ENCODE measurements at places on chromosomes 13 and 19. TPM values are rescaled to one million over a fixed set of nuclear protein-coding genes. Genes with fewer than 3 reads are reported as not detected.

Gene ISYNA1
- total RNA-seq = 5.1 TPM

Gene ZNF154
- total RNA-seq = 27.9 TPM

Gene OCEL1
- total RNA-seq = 25.8 TPM

Gene SLC46A3
- total RNA-seq = 8.6 TPM

Gene SWSAP1
- total RNA-seq = 5.1 TPM

Gene CALR3
- total RNA-seq = not detected

DNA sequence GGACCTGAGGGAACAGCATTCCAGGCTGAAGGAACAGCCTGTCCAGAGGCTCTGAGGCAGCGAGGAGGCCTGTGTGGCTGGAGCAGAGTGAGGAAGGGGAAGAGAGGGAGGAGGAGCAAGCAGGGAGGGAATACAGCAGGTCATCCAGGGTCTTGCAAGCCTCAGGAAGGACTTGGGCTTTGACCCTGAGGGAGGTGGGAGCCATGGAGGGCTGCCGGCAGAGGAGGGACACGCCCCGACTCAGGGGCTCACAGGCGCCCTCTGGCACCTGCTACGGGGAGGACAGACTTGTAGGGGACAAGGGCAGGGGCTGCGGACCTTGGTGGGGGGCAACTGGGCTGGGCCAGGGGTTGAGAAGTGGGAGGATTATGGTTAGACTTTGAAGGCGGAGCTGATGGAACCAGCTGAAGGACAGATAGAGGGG lies 4.7 kb downstream of the TINCR start:
- H3K27me3 ChIP-seq = peaks cover 24% of the 10 kb centered on the region
- H3K36me3 ChIP-seq = no peaks in the 10 kb centered on the region
- no peak overlapping the region for H3K4me3 ChIP-seq
- no peaks in the 10 kb centered on the region for H3K4me1 ChIP-seq

DNA sequence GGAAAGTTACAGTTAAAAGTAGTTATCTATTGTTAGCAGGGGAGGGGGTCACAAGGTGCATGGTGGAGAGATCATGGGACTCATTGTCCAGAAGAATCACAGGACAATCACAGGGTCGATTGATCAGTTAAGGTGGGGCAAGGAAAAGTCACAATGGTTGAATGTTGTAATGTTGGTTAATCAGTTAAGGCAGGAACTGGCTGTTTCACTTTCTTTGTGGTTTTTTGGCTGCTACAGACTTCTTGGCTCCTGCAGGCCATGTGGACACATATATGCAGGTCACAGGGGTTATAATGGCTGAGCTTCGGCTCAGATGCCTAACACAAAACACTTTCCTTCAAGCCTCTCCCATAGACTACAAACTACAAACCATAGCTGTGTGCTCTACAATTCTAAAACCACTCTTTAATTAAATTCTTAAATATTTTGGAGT lies 6.9 kb upstream of the ZNF431 start:
- H3K4me1 ChIP-seq = no peaks in the 10 kb centered on the region
- H3K36me3 ChIP-seq = no peaks in the 10 kb centered on the region
- H3K27ac ChIP-seq = no peak overlapping the region

- H3K4me1 ChIP-seq = no peaks in the 10 kb centered on the region
- no peaks in the 10 kb centered on the region for H3K36me3 ChIP-seq
- H3K4me3 ChIP-seq = no peak overlapping the region
- H3K27ac ChIP-seq = no peak overlapping the region
- H3K27me3 ChIP-seq = no peaks in the 10 kb centered on the region
- DNase-seq = no peak
These were observed 263.9 kb downstream of the MZT1 start for GRCh38 chr13:72463561-72463960.

DNA sequence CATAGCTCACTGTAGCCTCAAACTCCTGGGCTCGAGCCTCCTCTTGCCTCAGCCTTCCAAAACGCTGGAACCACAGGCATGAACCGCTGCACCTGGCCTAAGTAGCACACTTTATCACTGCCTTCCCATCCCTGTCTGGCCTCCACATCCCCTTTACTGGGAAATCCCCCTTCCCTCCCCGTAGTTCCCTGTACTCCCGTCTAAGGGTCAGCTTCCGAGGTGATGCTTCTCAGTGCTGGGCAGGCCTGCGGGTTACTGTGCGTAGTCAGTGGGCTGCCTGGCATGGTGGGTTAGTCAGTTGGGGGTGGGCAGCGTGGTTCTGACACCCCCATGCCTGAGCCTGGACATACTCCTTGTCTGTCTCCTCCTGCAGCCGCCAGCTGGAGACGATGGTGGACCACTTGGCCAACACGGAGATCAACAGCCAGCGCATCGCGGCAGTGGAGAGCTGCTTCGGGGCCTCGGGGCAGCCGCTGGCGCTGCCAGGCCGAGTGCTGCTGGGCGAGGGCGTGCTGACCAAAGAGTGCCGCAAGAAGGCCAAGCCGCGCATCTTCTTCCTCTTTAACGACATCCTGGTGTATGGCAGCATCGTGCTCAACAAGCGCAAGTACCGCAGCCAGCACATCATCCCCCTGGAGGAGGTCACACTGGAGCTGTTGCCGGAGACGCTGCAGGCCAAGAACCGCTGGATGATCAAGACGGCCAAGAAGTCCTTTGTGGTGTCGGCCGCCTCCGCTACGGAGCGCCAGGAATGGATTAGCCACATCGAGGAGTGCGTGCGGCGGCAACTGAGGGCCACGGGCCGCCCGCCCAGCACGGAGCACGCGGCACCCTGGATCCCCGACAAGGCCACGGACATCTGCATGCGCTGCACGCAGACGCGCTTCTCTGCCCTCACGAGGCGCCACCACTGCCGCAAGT lies 8.4 kb downstream of the PLEKHF1 start:
- no peak for DNase-seq
- peaks cover 48% of the 10 kb centered on the region for H3K4me1 ChIP-seq
- H3K27me3 ChIP-seq = no peaks in the 10 kb centered on the region
- peak overlapping the region; percentile 61 for H3K4me3 ChIP-seq

DNA sequence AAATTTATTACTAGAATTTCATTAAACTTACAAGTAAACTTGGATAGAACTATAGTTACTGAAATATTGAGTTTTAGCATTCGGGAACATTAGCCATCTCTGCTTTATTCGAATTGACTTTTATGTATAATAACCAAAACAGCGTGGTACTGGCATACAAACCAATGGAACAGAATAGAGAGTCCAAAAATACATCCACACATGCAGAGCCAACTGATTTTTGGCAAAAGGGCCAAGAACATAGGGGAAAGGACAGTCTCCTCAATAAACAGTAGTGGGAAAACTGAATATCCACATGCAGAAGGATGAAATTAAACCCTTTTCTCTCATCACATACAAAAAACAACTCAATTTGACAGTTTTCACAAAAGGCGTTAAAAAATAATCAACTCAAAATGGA lies 84.3 kb downstream of the EPSTI1 start:
- H3K27me3 ChIP-seq = no peaks in the 10 kb centered on the region
- no peak for DNase-seq
- H3K36me3 ChIP-seq = peaks cover 72% of the 10 kb centered on the region
- no peak overlapping the region for H3K27ac ChIP-seq

DNA sequence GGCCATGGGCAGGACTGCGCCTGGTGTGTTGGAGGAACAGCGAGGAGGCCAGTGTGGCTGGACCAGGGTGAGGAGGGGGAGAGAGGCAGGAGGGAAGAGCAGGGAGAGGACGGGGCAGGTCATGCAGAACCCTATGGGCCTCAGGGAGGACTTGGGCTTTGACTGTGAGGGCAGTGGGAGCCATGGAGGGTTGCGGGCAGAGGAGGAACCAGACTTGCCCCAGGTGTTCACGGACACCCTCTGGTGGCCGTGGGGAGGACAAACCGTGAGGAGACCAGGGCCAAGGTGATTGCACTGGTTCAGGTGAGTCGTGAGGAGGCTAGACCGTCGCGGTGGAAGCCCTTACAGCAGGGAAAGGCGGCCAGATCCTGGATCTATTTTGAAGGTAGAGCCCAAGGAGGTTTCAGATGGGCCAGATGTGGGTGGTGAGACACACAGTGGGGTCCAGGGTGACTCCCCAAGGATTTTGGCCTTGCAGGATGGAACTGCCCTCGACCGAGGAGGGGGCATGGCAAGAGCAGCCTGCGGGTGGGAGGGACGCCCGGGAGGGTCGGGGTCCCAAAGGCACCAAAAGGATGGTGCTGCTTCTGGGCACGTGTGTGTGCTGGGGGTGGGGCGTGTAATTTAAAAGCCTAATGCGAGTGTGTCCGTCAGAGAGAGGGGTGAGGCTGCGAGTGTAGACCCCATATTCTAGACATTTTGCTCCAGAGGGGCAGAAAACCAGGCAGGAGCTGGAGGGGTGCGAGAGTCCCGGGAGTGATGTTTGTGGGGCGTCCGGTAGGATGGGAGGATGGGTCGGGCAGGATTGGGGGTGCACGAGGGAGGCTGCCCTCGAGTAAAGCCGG lies 2.7 kb upstream of the REXO1 start:
- H3K36me3 ChIP-seq = peaks cover 10% of the 10 kb centered on the region
- H3K4me3 ChIP-seq = peak overlapping the region; percentile 38
- peak overlapping the region; percentile 65 for H3K27ac ChIP-seq
- peaks cover 67% of the 10 kb centered on the region for H3K4me1 ChIP-seq
- no peak for DNase-seq

DNA sequence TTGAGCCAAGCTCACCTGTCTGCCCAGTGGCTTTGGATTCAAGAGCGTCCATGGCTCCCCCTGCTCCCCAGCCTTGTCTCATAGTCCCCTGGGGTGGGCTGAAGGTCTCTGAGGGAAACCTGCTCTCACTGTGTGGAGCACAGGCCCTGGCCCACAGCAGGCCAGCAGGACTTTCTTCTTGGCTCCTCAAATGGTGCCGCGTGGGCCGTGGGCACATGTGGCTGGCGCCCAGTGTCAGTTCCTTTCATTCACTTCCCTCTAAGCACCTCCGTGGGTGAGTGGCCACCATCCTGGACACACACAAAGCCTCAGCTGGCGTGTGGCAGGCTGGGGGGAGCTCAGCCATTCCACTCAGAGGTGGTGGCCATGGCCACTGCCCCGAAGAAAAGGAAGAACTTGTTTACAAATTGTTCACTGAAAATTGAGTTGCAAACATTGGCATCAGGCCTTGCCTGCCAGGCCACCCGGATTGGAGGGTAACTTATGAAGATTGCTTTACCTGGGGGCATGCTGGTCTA lies 53.1 kb downstream of the C1QTNF9 start:
- H3K4me3 ChIP-seq = no peak overlapping the region
- H3K27me3 ChIP-seq = no peaks in the 10 kb centered on the region
- H3K4me1 ChIP-seq = no peaks in the 10 kb centered on the region
- no peak for DNase-seq

- H3K4me3 ChIP-seq = no peak overlapping the region
- H3K27ac ChIP-seq = no peak overlapping the region
- no peaks in the 10 kb centered on the region for H3K27me3 ChIP-seq
- H3K36me3 ChIP-seq = no peaks in the 10 kb centered on the region
These were observed 51.4 kb downstream of the UBL3 start for GRCh38 chr13:29799041-29799440.

DNA sequence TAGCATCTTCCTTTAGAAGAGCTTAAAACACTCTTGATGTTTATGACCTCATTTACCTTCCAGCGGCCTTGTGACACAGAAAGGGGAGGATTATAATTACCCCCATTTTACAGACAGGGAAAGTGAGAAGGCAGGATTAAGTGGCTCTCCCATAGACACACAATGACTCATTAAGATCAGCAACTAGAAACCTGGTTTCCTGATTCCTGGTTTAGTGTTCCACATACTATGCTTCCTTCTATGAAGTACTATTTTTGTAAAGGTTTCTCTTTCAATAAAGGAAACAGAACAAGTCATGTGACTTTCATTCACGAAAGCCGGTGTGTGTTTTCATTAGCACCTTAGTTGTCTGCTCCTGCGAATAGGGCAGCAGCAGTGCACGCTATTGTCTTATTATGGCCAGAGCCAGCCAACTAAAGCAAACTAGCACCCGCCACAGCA lies 8.3 kb downstream of the IRS2 start:
- no peak overlapping the region for H3K27ac ChIP-seq
- H3K4me3 ChIP-seq = no peak overlapping the region
- H3K36me3 ChIP-seq = peaks cover 11% of the 10 kb centered on the region
- no peak for DNase-seq
- H3K4me1 ChIP-seq = peaks cover 38% of the 10 kb centered on the region

DNA sequence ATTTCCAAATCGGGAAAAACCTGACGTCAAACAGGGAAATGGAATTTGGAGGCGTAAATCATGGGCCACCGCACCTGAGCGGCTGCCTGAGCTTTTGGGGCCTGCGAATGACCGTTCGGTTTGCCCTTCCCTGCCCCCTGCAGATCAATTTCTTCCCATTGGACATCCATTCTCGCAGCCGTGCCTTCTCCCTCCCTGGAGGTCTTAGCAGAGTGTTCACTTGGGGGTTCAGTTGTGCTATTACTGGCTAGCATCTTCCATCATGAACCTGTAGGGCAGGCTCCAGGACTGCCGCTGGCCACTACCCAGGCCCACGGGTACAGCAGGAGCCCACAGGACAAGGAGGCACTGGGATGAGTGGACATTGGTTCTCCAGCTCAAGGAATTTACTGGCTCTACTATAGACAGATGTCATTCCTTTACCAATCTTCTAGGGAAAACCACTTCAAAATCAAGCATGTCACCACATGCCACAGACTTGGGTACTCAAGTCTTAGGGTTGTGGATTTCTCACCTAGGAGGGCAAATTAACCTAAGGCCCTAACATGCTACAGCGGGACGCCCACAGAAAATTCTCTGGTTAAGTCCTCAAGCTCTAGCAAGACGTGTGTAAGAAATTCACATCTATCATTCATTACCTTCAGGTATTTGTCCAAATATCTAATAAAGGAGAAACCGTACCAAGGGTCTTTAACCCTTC lies 75.5 kb downstream of the COL4A1 start:
- H3K36me3 ChIP-seq = no peaks in the 10 kb centered on the region
- H3K4me1 ChIP-seq = no peaks in the 10 kb centered on the region
- no peak overlapping the region for H3K27ac ChIP-seq
- peaks cover 14% of the 10 kb centered on the region for H3K27me3 ChIP-seq

- no peak overlapping the region for H3K4me3 ChIP-seq
- no peaks in the 10 kb centered on the region for H3K36me3 ChIP-seq
These were observed 239.9 kb upstream of the TSHZ3 start for GRCh38 chr19:31589109-31589508.

- no peak overlapping the region for H3K4me3 ChIP-seq
- DNase-seq = no peak
- H3K27me3 ChIP-seq = no peaks in the 10 kb centered on the region
- H3K36me3 ChIP-seq = peaks cover 78% of the 10 kb centered on the region
These were observed 24.1 kb upstream of the WTIP start for GRCh38 chr19:34457446-34457845.

DNA sequence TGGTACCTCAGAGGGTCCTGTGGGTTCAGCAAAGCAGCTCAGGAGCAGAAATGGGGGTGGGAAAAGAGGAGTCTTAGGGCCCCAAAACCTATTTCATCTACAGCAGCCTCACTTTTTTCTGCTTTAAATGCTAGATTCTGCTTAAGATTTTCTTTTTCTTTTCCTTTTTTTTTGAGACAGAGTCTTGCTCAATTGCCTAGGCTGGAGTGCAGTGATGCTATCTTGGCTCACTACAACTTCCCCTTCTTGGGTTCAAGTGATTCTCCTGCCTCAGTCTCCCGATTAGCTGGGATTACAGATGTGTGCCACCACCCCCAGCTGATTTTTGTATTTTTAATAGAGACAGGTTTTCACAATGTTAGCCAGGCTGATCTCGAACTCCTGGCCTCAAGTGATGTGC lies 30.7 kb upstream of the WDFY2 start:
- H3K4me3 ChIP-seq = no peak overlapping the region
- H3K4me1 ChIP-seq = peaks cover 9% of the 10 kb centered on the region
- no peak for DNase-seq
- no peak overlapping the region for H3K27ac ChIP-seq

GRCh38 chr13:39306639-39307589 lies 268.7 kb downstream of the NHLRC3 start:
- no peak overlapping the region for H3K4me3 ChIP-seq
- no peaks in the 10 kb centered on the region for H3K36me3 ChIP-seq
- H3K27me3 ChIP-seq = no peaks in the 10 kb centered on the region
- H3K4me1 ChIP-seq = peaks cover 7% of the 10 kb centered on the region
- no peak overlapping the region for H3K27ac ChIP-seq
- DNase-seq = no peak
